ENCODE measurements at places on chromosomes 6 and 20.

DNA sequence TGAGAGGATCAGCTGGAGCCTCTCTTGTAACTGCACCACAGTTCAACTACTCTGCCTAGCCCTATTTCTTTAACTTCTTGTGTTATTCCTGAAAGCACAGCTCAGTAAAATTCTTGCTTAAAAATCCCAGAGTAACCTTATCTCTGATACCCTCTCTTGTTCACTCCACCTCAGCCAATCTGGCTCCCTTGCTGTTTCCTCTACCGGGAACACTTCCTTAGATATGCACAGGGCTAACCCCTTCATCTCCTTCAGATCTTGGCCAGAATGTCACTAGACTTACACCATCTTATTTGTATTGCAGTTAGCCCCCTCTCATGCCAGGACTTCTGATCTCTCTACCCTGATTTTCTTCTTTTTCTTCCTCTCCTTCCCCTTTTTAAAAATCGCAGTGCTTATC lies 2.6 kb upstream of the ZKSCAN3 start:
- no peak for DNase-seq

DNA sequence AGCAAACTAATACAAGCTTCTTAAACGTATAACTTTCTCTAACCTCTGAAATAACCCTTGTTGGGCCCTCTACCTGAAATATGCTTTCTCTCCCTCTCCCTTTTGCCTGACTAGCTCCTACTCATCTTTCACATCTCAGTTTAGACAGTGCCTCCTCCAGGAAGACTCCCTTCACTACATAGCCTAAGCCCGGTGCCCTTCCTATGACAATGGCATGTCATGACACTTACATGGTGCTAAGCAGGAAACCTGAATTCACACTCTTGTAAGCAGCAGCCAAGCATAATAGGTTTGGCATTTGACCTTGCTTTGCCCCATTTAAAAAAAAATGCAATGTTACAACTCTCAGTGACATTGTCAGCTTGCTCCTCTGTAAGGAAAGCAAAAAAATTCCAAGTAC lies 33.1 kb upstream of the FBXL4 start:
- no peak for DNase-seq

- no peak for DNase-seq
These were observed 679.5 kb upstream of the NRSN1 start for GRCh38 chr6:23446469-23446967.

GRCh38 chr6:40252531-40253258 lies 318.4 kb upstream of the MOCS1 start:
- no peak for DNase-seq

- DNase-seq, result no peak
These were observed 139.7 kb upstream of the FLRT3 start for GRCh38 chr20:14477125-14477524.

DNA sequence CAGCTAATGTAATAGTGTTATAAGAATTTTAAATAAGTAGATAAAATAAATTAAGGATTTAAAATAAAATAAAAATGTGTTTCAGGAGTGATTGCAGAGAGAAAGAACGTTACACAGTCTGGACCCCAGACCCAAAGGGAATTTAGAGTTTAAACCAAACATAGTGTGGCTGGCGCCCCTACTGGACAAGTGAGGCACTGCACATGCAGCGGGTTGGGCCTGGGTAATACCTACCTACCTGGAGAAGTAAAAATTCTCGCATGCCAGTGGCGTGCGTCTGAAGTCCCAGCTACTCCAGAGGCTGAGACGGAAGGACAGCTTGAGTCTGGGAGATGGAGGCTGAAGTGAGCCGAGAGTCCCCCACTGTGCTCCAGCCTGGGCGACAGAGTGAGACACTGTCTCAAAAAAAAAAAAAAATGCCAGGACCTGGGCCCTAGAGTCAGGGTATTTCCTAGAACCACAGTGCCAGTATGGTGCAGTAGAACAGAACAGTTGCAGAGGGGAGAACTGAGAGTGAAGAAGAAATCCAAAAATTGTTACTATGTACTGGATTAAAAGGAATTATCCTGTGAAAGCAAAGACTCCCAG lies 71.4 kb upstream of the TCF21 start:
- DNase-seq, result no peak

DNA sequence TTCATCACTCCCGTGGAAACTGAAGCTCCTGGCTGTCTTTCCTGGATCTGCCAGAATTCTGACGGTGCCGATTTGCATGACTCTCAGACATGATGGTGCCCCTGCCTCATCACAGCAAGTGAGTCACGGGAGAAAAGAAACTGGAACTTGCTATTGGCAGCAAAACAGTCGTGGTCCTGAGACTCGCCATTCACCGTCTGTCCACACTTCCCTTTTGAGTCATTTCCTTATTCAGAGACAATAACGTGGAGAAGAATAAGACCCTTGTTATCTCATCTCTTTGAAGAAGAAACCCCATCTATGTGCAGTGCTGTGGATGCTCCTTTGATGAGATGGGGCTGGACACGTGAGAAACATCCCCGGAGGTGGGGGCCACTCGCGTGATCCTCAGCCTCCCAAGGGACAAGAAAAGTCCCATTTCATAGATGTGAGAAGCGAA lies 4.2 kb downstream of the GPR31 start:
- DNase-seq, result no peak
